ENCODE measurements at places on chromosomes 3 and 15.

GRCh38 chr3:36713904-36714303 lies 50.4 kb downstream of the DCLK3 start:
- DNase-seq = no peak

GRCh38 chr3:11703146-11703545 lies 59.4 kb upstream of the VGLL4 start:
- no peak for DNase-seq

DNA sequence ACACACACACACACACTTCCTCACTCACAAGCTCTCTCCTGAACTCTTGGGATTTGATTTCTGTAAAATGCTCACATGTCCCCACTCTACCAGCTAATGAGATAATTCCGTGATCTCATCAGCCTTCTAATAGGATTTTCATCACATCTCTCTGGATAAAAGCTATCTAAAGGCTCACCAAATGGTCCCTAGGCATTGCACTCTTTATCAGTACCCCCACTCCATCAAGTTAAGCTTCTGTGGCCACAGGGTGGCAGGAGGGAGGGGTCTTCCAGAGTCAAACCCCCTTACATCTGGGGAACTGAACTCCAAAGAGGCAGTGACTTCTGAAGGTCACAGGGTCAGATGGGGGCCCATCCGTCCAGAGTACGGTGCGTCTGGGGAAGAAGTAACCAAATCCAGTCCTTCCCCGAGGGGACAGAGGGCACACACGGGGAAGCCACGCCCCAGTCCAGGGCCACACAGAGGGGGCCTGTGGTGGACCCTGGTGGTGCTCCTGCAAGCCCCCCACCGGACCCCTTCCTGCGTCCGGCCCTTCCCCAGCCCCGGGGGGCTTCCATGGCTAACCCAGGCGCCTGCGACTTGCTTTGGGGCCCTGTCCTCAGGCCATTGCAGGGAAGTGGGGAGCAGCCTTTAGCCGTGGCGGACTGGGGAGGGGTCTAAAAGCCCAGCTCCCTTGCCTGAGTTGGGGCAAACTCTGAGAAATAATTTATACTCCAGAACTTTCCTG lies 25.5 kb downstream of the CPN2 start:
- no peak for DNase-seq

DNA sequence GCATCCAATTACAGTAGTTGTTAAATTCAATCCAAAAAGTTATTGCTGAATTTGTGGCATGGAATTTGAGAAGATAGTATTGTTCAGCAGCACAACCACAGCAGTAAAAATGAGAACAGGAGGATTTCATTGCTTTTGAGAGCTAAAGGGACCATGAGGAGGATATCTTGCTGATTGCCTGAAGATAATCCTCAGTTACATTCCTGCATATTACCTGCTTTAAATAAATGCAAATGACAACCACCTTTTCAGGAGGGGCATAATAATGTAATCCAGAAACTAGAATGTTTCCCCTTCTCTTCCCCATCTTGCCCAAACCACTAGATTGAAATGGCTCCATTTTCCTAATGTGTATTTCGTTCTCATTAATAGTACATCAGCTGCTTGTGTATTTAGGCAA lies 35.2 kb upstream of the SLC2A2 start:
- no peak for DNase-seq

Data from suppressor macrophage treated with lipopolysaccharide for 4 hours (primary cell).